ENCODE measurements at places on chromosomes 1 and 21.

DNA sequence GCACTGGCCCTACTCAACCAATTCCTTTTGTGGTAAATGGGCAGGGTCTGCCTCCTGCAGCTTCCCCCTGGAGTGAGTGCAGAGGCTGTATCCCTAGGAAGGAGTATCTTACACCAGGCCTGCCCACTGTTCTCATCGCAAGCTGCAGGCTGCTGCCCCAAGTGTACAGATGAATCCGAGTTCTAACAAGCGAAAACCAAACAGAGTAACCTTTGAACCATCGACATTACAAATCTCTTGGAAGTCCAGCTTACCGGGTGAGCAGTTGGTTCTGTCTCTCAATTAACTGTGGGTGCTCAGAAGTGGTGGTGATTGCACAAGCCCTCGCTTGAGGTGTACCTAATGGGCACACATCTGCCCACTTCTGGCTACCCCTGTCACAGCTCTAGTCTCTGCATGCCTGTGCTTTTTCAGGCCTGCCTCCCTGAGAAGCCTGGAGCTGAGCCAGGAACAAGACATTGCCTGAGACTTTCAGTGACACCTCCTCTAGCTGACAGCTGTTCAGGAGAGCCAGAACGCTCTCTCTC lies 22.7 kb downstream of the INAVA start:
- no peak for DNase-seq

- peak; percentile 29 for DNase-seq
Measured at GRCh38 chr1:13813398-13814012, 113.5 kb downstream of the PRDM2 start.

DNA sequence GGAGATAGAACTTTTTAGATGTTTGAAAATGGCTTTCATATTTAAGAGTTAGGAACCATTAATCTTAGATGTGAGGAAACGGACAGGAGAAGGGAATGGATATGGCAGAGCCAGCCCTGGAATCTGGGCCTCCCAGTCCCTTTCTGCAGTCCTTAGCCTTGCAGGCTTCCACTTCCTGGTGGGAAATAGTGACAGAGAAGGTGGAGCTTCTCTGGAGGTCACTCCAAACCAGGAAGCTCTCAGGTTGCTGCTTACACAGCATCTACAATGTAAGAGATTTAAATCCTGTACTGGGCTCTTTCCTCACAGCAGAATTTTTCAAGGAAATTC lies 2.5 kb downstream of the S100A11 start:
- DNase-seq: no peak

DNA sequence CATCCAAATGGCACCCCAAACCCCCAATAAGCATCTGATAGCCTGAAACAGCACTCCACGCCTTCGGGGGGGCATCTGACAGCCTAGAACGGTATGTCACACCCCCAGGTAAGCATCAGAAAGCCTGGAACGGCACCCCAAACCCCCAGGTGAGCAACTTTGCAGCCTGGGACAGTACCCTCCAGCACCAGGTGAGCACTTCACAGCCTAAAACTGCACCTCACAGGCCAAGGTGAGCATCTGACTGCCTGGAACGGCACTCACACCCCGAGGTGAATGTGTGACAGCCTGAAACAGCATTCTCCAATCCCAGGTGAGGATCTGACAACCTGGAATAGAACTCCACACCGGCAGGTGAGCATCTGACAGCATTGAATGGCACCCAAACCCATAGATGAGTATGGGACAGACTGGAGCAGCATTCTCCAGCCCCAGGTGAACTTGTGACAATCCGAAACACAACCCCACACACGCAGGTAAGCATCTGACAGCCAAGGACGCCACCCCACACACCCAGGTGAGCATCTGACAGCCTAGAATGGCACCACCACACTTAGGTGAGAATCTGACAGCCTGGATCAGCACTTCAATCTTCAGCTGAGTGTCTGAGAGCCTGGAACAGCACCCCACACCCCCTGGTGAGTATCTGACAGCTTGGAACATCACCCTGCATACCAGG lies 18.3 kb upstream of the MMEL1 start:
- DNase-seq: no peak

- no peak for DNase-seq
Measured at GRCh38 chr1:60431593-60431992, 358.0 kb upstream of the C1orf87 start.

DNA sequence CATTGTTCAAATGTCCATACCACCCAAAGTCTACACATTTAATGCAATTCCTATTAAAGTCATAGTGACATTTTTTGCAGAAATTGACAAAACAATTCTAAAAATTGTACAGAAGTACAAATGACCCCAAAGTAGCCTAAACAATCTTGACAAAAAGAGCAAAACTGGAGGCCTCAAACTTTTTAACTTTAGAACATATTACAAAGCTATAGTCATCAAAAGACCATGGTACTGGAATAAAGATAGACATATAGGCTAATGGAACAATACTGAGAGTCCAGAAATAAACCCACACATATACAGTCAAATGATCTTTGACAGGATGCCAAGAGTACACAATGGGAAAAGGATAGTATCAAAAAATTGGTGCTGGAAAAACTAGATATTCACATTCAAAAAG lies 213.2 kb upstream of the SAMSN1 start:
- no peak for DNase-seq

GRCh38 chr1:235326719-235327558 lies 1.0 kb downstream of the ARID4B start:
- DNase-seq: no peak

DNA sequence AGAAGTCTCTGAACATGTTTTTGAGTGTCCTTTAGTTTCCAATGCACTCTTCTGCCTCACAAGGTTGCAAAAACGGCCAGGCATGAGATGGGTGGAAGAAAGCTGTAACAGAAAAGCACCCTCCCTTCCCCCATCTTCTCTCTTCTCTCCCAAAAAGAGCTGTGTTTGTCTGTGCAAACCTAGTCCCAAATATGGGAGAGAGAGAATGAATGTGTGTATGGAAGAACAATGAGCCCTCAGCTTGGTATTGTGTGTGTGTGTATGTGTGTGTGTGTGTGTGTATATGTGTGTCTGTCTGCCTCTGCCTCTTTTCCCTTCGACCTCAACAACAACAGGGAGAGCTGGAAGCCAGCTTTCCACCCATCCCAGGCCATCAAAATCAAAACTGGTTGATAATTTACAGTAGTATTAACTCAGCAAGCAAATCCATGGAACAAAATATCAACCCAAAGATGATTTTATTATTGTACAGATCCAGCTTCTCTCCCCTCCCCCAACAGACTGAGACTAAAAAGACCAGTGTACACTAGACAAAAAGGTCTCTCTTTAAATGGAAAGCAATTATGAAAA lies 1.8 kb downstream of the RERE start:
- peak; percentile 39 for DNase-seq

- no peak for DNase-seq
Measured at GRCh38 chr1:148352470-148353053, 130.5 kb downstream of the PPIAL4G start.

DNA sequence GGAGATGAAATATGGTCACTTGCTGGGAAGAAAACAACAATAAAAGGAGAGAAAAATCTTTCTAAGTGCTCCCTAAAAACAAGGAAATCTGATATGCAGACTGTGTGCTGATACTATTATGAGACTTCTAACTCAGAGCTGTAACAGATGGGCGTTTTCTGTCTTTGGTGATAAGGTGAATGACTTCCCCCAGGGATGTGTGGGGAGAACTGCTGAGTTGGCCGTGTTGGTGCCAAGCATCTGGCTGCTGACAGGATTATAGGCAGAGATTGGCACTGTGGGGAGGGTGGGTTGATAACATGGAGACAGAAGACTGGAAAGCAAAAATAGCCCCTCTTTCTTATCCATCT lies 438.5 kb upstream of the PLXNA2 start:
- no peak for DNase-seq

GRCh38 chr1:237103021-237103420 lies 61.0 kb downstream of the RYR2 start:
- DNase-seq: no peak

DNA sequence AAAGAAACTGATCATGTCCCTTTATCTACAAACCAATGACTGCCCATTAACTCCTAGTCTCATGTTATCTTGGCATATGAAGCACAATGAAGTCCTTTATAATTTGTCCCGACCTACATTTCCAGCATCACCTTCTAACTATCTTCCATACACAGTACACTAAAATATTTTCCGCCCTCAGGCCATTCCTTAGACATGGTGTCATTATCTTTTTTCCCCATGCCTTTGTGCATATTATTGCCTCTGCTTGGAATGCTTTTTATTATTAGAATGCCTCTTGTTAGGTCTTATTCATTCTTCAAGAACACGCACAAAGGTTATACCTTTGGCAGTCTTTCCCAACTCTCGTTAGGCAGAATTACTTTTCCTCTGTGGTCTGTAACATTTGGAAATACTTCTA lies 39.6 kb downstream of the ATG4C start:
- peak; percentile 11 for DNase-seq

DNA sequence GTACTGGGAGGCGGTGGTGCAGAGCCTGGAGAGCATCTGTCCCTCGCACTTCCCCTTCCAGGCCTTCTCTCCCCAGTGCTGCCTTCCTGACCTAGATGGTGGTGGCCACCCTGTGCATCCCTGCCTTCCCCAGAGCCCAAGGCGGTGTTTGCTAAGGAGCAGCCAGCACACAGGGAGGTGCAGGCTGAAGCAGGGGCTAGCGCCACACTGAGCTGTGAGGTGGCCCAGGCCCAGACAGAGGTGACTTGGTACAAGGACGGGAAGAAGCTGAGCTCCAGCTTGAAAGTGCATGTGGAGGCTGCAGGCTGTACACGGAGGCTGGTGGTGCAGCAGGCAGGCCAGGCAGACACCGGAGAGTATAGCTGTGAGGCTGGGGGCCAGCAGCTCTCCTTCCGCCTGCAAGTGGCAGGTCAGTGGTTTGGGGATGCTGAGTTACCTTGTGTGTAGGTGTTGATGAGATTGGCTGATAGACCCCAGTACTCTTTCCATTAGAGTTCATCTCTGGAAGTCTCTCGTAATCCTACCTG lies 51.6 kb downstream of the OBSCN start:
- DNase-seq: no peak

DNA sequence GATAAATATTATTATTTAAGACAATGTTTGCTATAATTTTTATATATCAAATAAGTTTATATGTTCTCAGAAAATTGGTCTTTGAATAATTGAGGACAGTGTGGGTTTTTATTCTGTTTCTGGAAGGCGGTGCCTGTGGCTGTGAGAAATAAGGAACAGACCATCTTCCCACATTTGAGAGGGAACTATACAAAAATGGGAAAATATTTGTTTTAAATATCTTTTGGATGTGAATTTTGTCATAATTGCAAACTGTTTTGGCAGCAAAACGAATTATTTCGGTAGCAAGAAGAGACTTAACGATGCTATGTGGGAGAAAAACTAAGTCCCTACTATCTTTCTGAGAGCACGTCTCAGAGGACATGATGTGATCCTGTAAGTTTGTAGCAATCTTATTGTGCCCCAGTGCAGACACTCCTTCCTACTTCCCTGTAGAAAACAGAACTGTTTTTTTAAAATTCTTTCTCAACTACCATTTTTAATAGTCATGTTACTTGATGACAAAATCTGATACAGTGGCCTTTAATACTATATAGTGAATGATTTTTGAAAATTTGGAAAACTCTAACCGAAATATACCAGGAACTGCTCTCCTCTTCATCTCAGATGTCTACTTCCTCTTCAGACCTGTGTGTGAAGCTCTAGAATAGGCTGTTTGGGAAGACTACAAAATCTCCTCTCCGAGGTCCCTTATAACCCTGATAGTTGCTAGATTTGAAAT lies 25.4 kb downstream of the PTPRC start:
- DNase-seq: no peak

- DNase-seq: peak; percentile 51
Measured at GRCh38 chr1:182615468-182616129, 11.4 kb upstream of the RGS16 start.

GRCh38 chr1:237901299-237901934 lies 10.7 kb upstream of the ZP4 start:
- peak; percentile 3 for DNase-seq

GRCh38 chr1:66446261-66447001 lies 87.5 kb upstream of the SGIP1 start:
- peak; percentile 73 for DNase-seq

- no peak for DNase-seq
Measured at GRCh38 chr1:18469514-18469913, 11.2 kb upstream of the KLHDC7A start.

DNA sequence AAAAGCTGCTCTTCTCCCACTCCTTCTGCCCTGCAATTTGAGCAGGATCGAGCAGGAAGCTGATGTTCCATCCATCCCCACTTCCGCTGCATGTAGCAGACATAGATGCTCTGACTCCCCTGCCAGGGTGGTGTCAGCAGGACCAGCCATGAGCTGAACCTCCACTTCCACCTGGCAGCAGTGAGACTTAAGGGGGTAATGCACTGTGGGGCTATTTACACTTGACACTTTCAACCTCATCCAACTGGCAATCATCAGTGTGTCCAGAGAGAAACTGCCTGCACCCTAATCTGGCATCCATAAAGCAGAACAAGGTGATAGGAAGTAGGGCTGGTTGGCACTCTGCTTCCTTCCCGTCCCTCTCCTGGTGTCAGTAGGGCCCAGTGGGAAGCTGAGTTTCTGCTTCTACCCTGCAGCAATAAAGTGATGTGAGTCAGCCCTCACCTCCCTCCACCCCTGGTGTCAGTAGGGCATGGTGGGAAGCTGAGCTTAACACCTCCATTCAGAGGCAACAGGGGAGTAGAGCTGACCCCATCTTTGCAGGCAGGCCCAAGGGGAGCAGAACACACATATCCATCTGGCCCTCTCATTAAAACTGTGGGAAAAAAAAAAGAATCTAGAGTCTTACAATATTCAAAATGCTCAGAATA lies 272.3 kb downstream of the PTPRU start:
- DNase-seq: no peak

DNA sequence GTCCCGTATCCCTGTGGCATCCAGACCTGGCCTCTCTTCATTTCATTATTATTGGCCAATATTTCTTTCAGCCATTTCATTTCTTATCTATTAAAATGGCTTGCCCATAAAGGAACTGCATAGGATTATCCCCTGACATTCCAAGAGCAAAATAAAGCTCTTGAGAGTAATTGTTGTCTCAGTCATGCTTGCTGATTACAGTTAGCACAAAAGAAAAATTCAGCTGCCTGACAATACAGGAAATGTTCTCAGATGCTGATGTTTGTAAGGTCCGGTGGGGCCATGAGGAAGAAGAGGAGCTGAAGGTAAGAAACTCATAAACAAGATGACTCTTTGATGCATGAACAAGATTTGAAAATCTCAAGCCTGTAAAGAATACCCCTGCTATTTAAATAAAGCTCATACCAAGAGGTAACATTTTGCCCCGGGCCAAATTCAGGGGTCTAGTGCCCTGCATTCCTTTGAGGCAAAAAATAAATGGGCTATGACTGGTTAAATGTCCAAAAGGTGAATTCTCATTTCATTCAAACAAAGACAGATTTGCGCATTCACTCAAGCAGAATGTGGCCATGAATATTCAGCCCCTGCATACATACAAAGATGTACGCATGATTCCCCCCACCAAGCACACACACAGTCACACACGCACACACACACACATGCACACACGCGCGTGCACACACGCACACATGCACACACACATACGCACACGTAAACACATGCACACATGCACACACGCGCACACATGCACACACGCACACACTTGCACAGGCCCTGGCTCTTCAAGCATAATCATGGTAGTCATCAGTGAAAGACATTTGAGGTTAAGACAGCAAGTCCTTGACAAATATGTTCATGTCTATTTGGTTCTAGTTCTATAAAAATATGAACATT lies 44.8 kb downstream of the KCNJ15 start:
- DNase-seq: no peak

GRCh38 chr1:2477791-2478499 lies 1.9 kb downstream of the PLCH2 start:
- no peak for DNase-seq
